ENCODE measurements at places on chromosomes 13 and 19. TPM values are rescaled to one million over a fixed set of nuclear protein-coding genes. Genes with fewer than 3 reads are reported as not detected.

POSTN gene
- total RNA-seq, result 44.0 TPM

SIAH3 gene
- total RNA-seq, result not detected

TMEM86B gene
- total RNA-seq, result 4.2 TPM

GTF3A gene
- 159 TPM for total RNA-seq

LILRB4 gene
- total RNA-seq, result not detected

SIGLEC8 gene
- total RNA-seq, result not detected

NRTN gene
- 0.75 TPM for total RNA-seq

ZNF547 gene
- total RNA-seq, result 4.3 TPM

SIN3B gene
- 66.6 TPM for total RNA-seq

ZNF28 gene
- 15.6 TPM for total RNA-seq

GIPC3 gene
- not detected for total RNA-seq

MAST3 gene
- 4.1 TPM for total RNA-seq

- DNase-seq, result peak; percentile 96
Measured at GRCh38 chr13:97141564-97142005, 80.5 kb upstream of the MBNL2 start.

GRCh38 chr19:2352121-2352520 is 7.9 kb upstream of the TMPRSS9 start:
- DNase-seq, result no peak

DNA sequence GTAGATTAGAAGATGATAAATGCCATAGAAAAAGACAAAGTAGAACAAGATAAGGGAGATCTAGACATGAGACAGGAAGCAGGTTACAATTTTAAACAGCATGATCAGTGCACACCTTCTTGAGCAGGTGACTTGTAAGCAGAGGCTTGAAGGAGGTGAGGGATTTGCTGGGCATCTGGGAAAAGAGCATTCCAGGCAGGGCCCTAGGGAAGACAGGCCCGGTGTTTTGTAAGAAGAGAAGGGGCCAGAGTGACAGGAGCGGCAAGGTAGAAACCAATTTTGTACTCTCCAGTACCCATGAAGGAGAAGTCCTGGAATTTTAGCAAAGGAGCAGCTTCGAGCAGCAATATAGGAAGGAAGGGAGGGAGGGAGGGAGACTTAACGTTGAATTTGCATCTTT is 296.5 kb downstream of the MZT1 start:
- no peak for DNase-seq

- no peak for DNase-seq
Measured at GRCh38 chr19:40217027-40217810, 965 bp downstream of the TTC9B start.

DNA sequence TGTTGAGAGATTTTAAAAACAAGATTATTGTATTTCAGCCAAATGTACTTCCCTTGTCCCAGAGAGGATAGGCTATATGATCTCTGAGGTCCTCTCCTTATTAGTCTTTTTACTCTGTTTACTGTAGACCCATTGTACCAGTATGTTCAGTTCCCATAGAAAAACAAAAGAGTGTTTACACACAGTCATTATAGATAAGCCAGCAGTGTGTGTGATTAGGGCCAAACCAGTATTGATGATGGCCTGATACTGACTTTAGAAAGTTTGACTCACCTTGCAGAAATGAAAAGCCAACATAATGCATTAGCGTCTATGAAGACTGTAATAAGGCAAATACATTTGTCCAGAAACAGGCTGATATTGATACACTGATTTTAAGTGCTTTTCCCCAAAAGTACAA is 6.2 kb downstream of the MTUS2 start:
- DNase-seq, result no peak

DNA sequence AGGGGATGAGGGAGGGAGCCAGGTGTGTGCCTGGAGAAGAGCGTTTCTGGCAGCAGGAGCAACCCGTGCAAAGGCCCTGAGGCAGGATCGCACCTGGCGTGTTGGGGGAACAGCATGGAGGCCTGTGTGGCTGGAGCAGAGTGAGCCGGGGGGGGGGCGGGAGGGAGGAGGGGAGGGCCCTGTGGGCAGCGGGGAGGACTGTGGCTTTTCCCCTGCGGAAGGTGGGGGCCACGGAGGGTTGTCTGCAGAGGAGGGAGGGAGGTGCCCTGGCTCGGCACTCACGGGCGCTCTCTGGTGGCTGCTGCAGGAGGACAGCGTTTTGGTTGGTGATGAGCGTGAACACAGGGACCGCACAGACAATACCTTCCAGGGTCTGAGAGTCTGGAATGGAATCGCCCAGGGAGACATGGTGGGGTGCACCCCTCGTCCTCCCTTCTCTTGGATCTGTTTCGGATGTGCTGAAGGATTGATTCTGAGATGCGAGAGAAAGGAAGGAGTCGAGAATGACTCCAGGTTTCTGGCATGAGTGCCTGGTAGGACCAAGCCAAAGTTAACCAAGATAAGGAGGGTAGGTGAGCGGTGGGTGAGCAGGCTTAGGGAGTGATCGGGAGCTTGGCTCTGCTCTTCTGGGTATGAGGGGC is 6.5 kb downstream of the RAB11B start:
- peak; percentile 68 for DNase-seq

DNA sequence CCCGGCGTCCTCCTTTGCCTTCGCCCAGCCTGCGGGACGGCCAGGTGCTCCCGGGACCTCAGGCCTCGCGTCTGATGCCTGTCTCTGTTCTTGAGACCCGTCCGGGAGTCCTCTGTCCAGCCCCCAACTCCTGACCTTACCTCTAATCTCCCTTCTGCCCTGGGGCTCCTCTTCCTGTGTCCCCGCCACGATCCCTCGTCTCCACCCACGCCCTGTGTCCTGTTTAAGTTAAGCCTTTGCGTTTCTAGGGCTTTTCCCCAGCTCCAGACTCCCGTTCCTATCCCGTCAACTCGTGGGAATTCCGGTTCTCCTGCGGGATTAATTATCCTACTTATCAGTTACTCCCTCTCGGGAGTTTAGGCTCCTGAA is 686 bp downstream of the LENG8 start:
- no peak for DNase-seq

GRCh38 chr19:10508707-10509106 is 5.6 kb upstream of the KEAP1 start:
- DNase-seq, result peak; percentile 31

- no peak for DNase-seq
Measured at GRCh38 chr13:111280681-111281585, 39.5 kb upstream of the TEX29 start.

GRCh38 chr13:112248406-112248760 is 127.8 kb upstream of the SPACA7 start:
- DNase-seq, result no peak

- peak; percentile 9 for DNase-seq
Measured at GRCh38 chr13:84032116-84032515, 149.8 kb upstream of the SLITRK1 start.

GRCh38 chr13:66560189-66560588 is 669.9 kb downstream of the PCDH9 start:
- no peak for DNase-seq

DNA sequence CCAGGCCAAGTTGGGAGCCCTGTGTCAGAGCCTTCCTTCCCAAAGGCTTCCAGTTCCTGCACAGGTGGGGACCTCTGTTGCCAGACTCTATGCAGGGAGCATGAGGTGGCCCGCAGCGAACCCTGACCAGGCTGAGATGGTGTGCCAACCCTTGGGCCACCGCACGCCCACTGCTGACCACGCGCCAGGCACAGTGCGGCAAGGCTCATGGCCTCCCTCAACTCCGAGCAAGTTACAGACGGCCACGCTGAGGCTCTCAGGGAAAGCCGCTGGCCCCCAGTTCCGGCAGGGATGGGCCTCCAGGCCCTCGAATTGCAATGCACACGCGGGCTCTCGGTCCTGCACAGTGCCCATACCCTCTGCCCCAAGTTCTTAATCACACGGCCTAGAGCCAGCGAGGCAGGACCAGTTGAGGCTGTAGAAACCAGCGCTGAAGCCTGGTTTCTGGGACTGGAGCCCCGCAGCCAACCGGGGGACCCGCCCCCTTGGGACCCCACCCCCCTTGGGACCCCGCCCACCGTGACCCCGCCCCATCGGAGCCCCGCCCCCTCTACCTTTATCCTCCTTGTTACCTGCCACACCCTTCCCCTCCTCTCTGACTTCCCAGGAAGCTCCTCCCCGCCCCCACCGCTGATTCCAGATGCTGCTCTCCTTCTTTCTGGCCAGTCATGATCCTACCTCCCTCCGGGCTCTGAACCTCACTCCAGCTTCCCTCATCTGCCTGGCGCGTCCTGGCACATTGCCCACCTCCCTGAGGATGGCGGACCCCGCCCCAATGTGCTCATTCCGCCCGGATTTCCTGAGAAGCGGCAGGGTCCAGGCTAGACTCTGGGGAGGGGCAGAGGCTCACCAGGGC is 6.0 kb downstream of the PEX11G start:
- DNase-seq, result peak; percentile 58

GRCh38 chr19:56508290-56508778 is 679 bp downstream of the ZNF471 start:
- DNase-seq, result no peak

DNA sequence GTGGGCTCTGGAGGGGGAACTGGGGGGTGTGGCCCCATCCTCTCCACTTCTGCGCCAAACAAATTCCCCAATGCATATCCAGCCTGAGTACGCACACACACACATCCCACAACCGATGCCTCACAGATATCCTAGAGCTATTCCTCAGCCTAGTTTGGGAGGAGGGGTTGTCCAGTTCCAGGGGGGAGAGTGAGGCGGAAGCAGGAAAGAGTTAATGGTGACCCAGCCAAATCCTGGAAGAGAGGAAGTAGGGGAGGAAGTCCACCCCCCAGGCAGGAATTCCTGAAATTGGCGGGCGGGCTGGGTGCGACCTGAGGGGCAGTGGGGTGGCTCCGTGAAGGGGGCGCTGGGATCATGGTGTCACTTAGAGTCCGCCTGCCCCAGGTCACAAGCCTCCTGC is 897 bp downstream of the GPR4 start:
- no peak for DNase-seq

DNA sequence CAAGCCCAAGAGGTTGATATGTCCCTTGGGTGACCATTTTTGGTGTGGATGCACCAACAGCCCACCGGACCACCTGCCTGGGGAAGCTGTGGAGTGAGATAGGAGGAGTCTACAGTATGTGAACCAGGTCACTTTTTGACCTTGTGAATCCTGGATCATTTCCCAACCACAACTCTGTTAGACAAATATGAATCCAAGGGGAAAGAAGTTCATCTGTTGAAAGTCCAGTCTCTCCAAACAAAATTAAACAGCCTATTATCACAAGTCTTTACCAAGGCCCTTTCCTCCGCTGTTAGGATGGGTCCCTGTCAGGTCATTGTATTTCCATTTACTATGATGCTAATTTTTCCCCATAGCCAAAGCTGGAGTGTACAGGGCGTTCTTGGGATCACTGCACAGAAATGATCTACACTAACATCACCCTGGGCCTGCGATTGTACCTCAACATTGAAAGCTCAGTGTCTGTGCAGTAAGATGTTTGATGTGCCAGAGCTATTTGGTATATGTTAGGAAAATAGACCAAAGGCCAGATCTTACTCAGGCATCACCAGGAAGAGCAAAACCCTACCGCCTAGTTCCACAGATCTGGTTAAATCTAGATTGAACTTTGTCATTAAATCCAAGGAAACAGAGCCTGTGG is 117.1 kb downstream of the STARD13 start:
- DNase-seq, result peak; percentile 22

DNA sequence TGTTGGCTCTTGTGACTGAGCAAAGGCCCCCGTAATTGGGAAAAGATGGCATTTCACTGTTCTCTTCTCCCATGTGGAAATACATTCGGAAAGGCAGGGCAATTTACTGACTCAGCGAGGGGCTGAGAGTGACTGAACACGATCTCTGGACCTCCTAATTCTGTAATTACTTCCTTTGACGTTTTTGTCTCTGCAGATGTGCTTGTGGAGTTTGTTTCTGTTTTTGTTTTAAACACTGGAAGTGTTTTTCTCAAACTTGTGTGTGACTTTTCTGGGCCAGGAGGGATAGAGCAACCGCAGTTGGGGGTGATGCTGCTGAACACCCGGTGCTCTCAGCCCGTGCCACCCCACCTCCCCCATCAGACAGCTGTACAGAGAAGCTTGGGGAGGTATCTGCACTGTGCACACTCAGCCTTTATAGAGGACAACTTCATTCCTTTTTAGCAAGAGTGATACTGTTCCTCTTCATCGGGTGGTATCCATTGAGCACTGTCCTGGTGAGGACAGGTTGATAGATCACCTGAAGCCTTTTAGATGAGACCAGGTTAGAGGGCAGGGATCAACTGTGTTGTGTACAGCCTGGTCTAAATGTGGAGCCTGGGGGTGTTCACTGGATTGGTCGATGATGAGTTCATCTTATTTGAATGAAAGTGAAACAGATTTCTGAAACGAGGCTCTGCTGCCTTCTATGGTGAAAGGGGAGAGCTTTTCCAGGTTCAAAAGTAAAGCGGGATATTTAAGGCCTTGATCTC is 117.4 kb downstream of the ESD start:
- no peak for DNase-seq

DNA sequence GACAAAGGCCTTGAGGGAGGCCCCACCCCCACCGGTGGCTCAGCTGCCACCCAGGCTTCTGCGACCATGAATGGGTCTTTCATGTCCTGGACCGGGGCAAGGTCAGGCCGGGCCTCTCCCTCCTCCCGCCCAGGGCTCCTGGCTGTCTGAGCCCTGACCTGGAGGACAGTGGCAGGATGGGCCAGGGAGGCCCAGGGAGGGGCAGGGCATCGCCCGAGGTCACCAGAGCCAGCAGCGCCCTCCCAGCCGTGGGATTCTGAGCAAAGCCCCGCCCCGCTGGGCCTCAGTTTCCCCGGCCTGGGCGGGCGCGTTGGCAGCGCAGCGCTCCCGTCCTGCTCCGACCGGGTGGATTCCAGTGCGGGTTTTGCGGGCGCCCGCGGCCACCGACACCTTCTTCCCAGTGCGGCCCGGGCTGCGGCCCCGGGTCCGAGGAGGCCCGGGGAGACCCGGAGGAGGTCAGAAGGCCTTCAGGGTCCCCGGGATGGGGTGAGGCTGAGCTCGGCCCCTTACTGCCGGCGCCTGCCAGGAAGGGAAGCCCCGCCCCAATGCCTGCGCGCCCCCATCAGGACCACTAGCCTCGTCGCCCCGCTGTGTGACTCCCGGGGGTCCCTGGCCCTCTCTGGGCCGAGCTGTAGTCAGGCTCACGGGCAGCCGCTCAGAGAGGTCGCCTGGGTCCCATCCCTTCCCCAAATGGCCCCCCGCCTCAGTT is 24.6 kb upstream of the SEMA6B start:
- DNase-seq, result peak; percentile 44

DNA sequence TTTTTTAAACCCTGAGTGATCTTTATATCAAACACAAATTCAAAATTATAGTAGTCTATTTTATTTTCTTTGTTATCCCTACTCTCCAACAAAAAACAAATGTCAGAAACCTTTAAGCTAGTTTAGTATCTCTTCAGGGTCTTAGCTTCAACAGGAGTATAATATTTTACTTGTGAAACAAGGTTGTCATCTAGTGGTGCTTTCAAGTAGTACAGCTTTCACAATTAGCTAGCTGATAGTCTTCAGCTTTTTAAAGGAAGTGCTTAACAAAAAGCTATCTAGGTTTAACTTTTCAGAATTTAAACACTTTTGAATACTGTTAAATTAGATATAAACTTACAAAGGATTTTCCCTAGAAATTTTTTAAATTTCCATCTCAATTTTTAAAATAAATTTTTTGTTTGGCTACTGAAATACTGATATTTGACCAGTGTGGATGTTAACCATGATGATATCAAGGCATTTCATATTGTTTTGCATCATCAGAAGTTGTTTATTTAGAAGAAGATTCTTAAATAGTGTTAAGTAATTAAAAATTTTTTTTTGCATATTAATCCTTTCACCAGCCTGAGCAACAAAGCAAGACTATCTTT is 34.2 kb downstream of the TDRD3 start:
- DNase-seq, result peak; percentile 55

GRCh38 chr13:47794963-47795362 is 206.1 kb downstream of the SUCLA2 start:
- peak; percentile 42 for DNase-seq

- DNase-seq, result no peak
Measured at GRCh38 chr13:25215253-25215575, 43.1 kb upstream of the AMER2 start.

GRCh38 chr13:46348961-46349360 is 38.1 kb downstream of the RUBCNL start:
- no peak for DNase-seq

Data from MCF 10A (cell line).